ENCODE measurements at places on chromosomes 16 and 17.

- no peak for DNase-seq
Measured at GRCh38 chr16:30923554-30924075, at the start of gene FBXL19. TSS of gene FBXL19 (plus strand) at chr16:30923572. CDS start at chr16:30925755, 2,183 bp downstream.

DNA sequence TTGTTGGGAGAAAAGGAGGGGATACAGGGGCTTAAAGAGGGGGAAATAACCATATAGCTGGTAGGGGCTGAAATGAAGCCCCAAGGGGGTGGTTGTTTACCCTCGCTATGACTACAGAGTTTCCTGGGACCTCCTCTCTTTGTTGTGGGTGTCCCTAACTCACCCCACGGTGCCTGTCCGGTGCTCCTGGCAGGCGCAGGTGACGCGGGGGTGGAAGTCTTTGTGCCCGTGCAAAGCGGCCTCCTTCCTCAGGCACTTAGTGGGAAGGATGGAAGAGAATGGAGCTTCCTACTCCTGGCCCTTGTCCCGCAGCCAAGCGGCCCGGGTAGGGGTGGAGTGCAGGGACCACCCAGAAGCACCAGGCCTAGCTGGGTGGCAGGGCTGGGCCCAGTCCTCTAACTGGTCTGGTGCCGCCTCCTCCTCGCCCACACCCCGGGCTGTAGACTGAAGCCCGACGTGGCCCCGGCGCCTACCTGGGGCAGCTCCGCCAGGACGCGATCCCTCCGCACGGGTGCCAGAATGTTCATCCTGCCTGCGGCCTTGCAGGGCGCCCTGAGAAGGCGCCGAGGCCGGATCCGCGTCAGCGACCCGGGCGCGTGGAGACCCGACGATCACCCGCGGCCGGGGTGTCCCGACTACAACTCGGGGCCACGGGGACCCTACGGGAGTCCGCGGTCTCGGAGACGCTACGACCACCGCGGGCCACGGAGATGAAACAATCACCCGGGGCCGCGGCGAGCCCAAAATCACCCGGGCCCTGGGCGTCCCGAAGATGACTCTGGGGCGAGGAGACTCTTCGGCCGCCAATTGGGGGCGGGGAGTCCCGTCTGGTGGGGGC, 709 bp downstream of the RAB34 start:
- no peak for DNase-seq

GRCh38 chr17:289409-289808, 63.2 kb downstream of the RPH3AL start:
- no peak for DNase-seq

- no peak for DNase-seq
Measured at GRCh38 chr16:56732366-56732765, 2.4 kb downstream of the NUP93 start.

DNA sequence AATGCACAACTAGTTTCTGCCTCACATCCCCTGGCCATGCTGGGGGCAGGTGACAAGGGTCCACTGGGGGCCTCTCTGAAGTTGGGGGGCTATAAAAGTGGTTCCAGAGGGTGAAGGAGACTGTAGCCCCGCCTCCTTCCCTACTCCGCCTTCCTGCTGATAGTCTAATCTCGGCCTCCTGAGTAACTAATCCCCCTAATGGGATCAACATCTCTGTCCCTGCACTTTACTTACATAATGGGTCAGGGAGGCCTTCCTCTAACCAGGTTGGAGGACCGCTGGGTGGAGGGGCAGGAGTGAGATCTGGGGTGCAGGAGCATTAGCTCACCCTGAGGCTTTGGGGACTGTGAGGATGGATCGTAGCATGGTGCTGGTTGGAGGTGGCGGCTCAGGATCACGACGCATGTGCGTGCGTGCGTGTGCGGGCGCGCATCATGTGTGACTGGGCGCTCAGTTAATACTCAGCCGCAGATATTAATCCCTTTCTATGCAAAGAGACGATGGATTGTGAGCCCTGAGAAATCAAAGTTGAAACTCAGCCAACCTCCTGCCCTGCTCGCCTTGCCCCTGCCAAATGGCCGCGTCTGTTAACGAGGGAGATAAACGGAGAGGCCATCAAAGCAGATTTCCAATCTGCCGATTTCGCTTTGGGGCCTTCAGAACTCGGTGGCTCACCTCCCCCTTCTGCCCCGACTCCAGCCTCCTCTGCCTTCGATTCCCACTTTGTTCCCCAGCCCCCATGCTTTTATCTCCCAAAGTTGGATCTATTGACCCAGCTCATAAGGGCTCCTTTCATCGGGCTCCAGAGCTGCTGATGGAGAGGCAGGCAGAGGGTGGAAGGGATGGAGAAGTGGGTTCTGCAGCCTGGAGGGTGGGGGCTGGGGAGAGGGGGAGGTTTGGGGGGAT, 107.3 kb downstream of the SDK2 start:
- DNase-seq = no peak

DNA sequence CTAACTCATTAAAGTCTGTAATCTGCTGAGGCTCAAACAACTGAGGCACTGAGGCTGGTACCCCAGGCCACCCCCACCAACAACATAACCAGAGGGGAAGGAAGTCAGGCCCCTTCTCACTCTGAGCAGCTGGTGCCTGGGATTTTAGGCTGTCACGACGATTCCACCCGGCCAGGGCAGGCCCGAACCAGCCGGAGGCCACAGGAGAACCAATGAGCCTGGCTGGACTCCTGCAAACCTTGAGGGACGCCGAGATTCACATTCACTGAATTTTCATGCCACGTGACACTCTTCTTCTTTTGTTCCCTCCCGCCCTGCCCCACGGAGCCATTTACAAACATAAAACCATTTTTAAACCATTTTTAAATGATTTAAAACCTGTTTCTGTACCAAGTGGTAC, 48.1 kb downstream of the RPH3AL start:
- DNase-seq = no peak

- DNase-seq = peak; percentile 53
Measured at GRCh38 chr17:80663781-80664206, 119.2 kb downstream of the RPTOR start.

GRCh38 chr16:67885976-67886375, 1.3 kb downstream of the NRN1L start:
- DNase-seq = no peak

- DNase-seq = no peak
Measured at GRCh38 chr16:89827383-89828198, 684 bp upstream of the SPIRE2 start.

- DNase-seq = peak; percentile 17
Measured at GRCh38 chr17:7261379-7262191, 693 bp downstream of the CLDN7 start.

- no peak for DNase-seq
Measured at GRCh38 chr16:9843424-9844018, 338.7 kb downstream of the GRIN2A start.

- no peak for DNase-seq
Measured at GRCh38 chr16:57358086-57358420, 530 bp upstream of the CCL22 start.

DNA sequence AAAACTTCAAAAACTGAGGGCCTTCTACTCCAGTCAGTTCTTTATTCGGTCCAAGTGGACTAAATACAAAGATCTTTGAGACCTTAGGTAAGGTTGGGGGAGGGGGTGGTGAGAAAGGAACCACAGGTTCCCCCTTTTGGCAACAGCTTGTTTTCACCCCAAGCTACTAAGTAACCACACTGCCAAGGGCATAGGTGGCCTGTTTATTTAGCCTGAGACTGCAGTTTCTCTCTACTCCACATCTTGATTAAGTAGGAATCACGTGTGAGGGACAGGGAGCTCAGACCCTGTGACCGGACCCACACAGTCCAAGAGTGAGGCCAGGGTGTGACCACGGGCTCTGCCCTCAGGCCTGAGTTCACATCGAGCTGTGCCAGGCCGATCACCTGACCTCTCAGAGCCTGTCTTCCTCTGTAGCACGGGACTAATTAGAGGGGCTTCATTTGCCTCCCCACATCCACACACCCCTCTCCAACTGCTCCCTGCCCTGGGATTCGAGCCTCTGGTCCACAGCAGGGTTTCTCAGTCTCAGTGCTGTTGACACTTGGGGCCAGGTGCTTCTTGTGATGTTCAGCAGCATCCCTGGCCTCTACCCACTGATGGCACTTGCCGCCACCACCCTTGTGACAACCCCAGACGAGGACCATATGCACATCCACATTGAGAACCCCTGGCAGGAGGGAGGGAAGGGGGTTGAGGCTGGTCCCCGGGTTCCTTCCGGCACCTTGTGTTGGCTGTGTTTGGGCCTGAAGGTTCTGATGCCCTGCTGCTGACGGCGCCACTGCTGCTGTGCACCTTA, 17.8 kb downstream of the ST6GALNAC2 start:
- DNase-seq = no peak

GRCh38 chr16:78317564-78318240, 218.2 kb downstream of the WWOX start:
- DNase-seq = no peak

- no peak for DNase-seq
Measured at GRCh38 chr17:16919663-16920627, 52.0 kb downstream of the TNFRSF13B start.

- no peak for DNase-seq
Measured at GRCh38 chr16:85753976-85754375, 3.1 kb upstream of the C16orf74 start.

DNA sequence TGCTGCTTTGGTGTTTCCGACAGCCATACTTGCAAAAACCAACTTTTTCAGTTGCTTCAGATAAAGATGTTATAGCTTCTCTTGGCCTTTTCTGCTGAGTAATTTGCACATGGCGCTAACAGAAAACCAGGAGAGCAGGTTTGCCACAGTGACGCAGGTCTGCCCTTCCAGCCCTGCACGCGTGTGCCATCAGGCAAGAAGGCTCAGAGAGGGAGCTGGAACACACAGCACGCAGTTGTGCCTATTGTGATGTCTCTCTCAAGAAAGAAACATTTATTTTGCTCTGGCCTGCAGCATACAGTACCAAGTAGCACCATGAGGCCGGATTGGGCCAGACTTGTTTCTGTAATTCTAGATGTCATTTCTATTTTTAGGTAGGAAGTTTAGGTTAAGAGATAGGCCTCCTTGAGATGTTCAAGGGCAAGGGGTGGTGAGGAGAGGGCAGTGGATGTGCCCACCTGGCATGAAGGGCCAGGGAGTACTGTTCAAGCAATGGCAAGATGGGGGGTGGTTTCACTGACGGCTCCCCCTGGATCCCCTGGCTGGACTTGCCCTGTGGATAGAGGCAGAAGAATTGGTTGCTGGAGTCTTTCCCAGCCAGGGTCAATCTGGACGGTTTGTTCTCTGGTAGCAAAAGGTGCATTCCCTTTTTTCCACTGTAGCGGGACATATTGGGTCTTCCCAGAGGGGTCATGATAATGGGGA, 1.9 kb downstream of the CBX2 start:
- no peak for DNase-seq

- no peak for DNase-seq
Measured at GRCh38 chr16:75226550-75227360, 8.0 kb downstream of the CTRB1 start.

- no peak for DNase-seq
Measured at GRCh38 chr16:70663524-70664324, 17.4 kb downstream of the IL34 start.

GRCh38 chr17:8921147-8921546, 44.4 kb downstream of the PIK3R5 start:
- DNase-seq = no peak

GRCh38 chr17:47718634-47719405, 14.2 kb upstream of the TBX21 start:
- DNase-seq = no peak

DNA sequence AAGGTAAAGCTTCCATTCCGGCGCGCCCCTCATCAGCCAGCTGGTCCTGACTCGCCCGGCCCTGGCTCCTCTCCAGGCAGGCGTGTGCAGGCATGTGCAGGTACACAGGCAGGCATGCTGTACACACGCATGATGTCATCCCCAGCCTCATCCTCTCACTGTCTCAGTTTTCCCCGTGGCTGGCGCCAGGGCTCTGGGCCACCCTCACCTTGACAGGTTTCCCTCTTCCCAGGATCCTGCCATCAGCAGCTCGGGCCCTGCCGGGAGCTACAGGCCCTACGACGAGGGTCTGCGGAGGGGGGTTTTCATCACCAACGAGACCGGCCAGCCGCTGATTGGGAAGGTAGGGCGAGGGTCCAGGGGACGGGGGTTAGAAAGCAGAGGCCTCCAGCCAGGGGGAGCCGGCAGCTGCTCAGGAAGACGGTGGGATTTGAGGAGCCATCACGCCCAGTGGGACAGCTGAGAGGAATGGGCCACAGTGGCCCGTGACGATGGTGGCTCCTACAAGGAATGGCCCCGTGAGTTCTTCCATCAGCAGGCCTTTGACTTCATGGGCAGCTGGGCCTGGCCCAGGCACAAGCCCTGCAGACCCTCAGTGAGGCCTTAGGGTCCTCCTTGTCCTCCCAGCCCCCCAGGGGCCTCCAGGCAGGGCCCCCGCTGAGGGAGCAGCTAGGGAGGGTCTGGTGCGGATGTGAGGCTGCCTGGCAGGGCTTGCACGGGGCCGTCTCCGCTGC, 8.5 kb downstream of the GAA start:
- DNase-seq = no peak

GRCh38 chr16:64990101-64990500, 131.8 kb downstream of the CDH11 start:
- DNase-seq = no peak

- DNase-seq = no peak
Measured at GRCh38 chr16:22624038-22624799, 113.5 kb downstream of the NPIPB5 start.

GRCh38 chr16:12881740-12882139, 19.7 kb upstream of the SHISA9 start:
- no peak for DNase-seq

GRCh38 chr16:50427107-50427506, 58.3 kb upstream of the BRD7 start:
- no peak for DNase-seq

DNA sequence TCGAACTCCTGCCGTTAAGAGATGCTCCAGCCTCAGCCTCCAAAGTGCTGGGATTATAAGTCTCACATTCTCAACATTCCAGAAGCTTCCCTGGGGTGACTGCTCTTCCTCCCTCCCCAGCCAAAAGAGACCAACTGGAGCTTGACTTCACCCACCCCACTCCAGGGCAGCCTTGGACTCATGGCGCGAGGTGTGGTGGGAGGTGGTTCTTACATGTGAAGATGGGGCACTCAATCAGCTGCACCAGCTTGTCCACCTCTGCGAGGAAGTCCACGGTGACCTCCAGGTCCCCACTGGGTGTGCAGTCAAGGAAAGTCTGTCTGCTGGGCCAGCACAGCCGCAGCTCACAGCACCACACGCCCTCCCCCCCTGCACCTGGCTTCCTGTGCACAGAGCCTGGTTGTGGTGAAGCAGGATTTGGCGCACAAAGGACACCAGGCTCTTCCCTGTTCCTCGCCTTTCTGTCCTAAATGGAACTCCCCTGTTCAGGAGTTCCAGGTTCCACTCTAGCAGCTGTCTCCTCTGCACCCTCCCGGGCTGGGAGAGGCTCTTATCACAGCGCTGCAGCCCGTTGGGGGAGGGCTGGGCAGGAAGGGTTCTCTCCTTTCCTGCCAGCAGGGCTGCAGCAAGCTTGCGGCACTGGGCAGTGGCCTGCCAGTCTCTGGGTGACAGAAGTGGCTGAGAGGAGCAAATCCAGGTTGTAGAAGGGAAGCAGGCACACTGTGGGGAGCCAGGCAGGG, 9.6 kb upstream of the MTSS2 start:
- no peak for DNase-seq

- DNase-seq = no peak
Measured at GRCh38 chr16:31362476-31363405, 7.8 kb downstream of the ITGAX start.

Measured in central memory CD4-positive, alpha-beta T cell (primary cell).